MG63 (cell line): ENCODE measurements at places on chromosomes 5 and 9. TPM values are rescaled to one million over a fixed set of nuclear protein-coding genes. Genes with fewer than 3 reads are reported as not detected.

OTULINL gene
- 0.63 TPM in 1 of 2 replicates, not detected in the other for total RNA-seq

TMOD1 gene
- total RNA-seq: 0.47 TPM in 1 of 2 replicates, not detected in the other

SLC25A2 gene
- not detected in 2 replicates for total RNA-seq

BARX1 gene
- total RNA-seq: 170 and 176 TPM in 2 replicates

GRCh38 chr9:118059484-118060278, 355.5 kb downstream of the TLR4 start:
- DNase-seq: peak; percentile 2

DNA sequence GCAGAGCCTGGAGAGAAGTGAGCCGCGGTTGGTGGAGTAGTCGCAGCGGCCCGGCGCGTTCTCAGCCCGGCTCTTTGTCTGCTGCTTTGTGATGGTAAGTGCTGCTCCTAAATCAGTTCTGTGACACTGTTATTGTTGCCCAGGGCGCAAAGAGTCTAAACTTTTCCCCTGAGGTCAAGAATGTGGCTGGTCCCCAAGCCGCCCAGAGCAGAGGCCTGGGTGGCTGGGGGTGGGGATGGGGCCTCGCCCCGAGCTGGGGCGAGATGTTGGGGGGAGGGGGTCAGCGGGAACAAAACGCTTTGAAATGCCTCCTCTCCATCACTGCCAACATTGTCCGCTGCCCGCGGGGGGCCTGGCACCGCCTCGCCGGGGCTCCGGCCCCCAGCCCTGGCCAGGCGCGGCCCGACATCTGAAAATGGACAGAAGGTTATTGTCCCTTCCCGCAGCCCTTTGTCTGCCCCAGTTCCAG, 11.7 kb upstream of the CERCAM start:
- no peak for DNase-seq

DNA sequence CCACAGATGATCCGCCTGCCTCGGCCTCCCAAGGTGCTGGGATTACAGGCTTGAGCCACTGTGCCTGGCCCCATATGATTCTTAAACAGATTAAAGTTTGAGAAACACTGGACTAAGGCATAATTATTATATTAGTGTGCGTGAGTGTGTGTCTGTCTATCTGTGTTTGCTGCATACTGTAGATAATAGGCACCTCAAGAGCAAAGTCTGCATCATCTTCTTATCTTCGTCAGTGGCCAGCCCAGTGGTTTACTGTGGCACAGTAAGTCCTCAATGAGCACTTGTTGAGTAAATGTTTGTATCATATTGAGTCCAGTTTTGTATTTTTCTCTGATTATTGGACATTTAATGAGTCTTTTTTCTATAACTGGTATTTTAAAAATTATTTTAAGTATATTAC, 81.7 kb downstream of the ITGA1 start:
- no peak for DNase-seq
